Mammary epithelial cell (primary cell): ENCODE measurements at places on chromosomes 2 and 18. TPM values are rescaled to one million over a fixed set of nuclear protein-coding genes. Genes with fewer than 3 reads are reported as not detected.

DNA sequence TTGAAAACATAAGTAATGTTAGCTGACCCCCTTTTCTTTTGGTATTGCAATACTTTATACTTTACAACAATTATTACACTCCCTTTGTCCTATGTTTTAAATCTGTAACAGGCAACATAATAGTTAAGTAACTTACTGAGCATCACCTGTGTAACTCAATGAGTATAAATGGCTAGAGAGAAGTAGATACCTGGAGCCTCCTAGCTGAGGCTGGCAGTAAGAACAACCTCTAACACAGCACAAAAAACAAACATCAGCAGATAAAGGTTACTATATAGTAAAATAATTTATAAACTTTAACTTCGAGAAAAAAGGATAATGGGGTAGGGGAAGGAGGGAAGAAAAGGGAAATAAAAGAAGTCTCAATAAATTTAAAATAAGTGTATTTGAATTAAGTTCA is 73.1 kb upstream of the ST8SIA5 start:
- no peak for DNase-seq

- peak; percentile 40 for DNase-seq
These were observed 180.9 kb downstream of the ZBTB7C start for GRCh38 chr18:48228301-48228715.

DNA sequence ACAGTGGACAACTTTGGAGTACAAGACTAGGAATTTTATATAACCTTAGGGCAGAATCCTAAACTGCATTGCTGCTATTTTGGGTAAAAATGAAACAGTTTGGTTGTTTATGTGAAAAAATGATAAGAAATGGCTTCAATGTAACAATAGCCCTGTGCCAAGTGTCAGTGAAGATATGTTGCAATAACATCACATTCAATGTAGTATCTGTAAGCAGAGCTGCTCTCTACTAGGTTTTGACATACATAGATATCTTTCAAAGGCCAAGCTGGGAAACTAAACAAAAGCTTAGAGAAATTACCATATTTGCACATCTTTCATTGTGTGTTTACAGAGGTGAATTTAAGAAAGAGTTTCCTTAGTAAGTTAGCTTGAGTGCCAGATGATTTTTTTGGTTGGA is 135.0 kb upstream of the DOK6 start:
- DNase-seq = no peak

DNA sequence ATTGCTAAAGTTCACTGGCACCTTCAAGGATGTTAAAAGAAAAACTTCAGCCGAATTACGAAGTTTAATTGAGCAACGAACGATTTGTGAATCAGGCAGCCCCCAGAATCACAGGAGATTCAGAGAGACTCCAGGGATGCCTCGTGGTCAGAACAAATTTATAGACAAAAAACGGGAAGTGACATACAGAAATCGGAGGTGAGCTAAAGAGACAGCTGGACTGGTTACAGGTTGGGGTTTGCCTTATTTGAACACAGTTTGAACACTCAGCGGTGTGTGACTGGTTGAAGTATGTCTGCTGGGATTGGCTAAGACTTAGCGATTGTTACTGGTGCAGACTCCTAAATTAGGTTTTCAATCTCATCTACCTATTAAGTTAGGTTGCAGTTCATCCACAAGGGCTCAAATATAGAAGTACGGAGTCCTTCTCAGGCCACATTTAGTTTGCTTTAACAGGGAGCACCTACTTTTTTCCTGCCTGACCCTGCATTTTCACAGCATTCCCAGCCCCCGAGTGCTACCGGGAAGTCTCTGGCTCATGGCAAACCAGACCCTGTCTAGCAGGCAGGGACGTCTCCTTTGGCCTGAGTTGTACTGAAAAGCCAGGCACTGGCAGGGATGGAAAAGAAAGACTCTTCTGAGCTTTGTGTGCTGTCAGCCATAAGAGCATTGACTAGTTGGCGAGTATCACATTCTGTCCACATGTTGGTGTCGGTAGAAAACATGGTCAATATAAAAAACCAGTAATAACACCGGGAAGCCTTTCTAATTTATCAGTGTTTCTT is 41.1 kb downstream of the CDCA7 start:
- DNase-seq = no peak

DNA sequence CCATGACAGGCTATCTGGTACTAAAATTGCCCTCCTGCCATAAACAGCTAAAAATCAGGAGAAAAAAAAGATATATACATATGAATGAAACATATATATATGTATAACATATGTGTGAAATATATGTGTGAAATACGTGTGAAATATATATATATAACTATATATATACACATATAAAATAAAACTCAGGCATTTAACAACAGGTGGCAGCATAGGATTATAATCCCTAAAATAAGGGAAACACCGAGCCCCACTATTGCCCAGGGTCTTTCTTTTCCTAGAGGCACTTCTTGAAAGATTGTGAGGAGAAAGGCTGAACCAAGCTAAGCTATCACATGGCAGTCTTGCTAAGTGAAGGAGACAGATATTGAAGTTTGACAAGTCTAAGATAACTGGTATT is 65.9 kb upstream of the CYTIP start:
- DNase-seq = no peak

DNA sequence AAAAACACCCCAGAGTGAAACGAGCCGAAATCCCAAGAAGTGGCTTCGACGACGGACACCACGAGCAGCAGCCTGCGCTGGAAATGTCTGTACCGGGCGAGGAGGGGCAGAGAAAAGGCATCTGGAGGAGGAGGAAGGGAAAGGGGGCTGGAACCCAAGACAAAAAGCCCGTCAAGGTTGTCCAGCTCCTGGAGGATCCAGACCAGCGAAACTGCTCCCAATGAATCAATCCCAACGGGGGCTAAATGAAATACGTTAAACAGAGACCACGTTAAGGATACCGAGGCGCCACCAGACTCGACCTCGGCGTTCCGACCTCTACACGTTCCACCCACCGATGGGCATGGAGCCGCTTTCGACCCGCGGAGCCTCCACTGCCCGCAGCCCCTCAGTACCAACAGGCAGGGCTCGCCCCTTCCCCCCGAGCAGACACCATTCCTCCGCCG is 400 bp downstream of the CCDC88A start:
- DNase-seq = no peak

PCARE gene
- under 0.01 TPM for total RNA-seq

DUSP19 gene
- total RNA-seq = 1.0 TPM
